ENCODE measurements at places on chromosomes 4 and X. TPM values are rescaled to one million over a fixed set of nuclear protein-coding genes. Genes with fewer than 3 reads are reported as not detected.
A peak's percentile ranks its signal among the peaks of the same experiment; 100 is the strongest.

GRCh38 chr4:51965862-51966261, 54.3 kb downstream of the LRRC66 start:
- no peak for DNase-seq

GRCh38 chr4:84837751-84838150, 128.7 kb downstream of the WDFY3 start:
- no peak for DNase-seq

DNA sequence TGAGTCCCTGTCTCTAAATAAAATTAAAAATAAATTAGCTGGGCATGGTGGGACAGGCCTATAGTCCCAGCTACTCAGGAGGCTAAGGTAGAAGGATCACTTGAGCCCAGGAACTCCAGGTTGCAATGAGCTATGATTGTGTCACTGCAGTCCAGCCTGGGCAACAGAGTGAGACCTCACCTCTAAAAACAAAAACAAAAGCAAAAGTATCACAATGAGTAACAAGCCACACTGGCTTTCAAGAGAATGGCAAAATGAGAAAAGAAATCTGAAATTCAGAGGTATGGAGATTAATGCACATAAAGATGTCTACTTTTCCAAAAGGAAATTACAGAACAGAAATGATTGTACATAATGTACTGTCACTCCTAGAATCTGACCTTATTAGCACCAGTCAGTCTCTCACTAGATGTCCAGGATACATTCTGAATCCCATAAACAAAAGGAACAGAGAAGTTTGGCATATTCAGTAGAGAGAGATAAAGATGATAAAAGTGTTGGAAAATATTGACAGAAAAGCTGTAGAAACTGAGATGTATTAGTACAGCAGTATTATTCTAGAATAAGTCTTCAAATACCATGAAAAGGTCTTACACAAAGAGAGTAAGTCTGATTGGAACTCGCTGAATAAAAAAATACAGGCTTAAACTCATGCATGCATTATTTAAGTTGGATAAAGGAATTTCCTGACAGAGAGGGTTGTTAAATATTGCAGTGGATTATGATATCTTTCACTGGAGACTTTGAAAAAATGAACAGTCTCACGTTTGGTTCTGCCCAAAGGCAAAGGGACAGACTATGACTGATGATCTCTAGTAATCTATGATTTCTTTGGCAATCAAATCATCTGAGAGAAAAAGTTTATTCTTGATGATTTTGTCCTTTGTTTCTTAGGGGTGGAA, 102.5 kb downstream of the SH3RF1 start:
- DNase-seq = no peak

DNA sequence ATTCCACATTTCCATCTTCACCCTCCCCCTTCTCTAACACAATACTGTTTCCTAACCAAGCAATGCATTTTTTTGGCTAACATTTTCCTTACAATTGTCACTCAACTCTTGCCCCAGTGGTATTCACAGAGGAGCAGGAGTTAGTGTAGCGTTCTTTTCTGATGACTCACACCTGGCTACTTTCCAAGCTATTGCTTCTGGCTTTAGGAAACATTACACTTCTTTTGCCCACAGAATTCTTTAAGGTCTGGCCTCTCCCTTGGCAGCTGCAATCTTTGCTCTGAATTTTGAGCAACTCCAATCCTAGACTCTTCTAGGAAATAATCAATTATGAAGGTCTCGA, 27.5 kb upstream of the PDGFC start:
- peak; percentile 43 for DNase-seq

DNA sequence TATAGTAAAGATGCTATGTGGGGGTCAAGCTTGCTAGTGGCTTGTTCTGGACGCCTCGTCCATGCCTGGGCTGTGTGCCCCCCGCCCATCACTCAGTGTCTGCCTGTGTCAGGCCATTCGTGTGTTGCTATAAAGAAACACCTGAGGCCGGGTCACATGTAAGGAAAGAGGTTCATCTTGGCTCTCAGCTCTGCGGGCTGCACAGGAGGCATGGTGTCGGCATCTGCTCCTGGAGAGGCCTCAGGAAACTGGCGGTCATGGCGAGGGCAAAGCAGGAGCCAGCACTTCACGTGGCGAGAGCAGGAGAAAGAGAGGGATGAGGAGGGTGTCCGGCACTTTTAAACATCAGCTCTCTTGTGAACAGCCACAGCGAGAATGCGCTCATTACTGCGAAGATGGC, 25.2 kb downstream of the PIGG start:
- no peak for DNase-seq

GRCh38 chr4:7392438-7393421, 42.0 kb downstream of the PSAPL1 start:
- DNase-seq = peak; percentile 12

DNA sequence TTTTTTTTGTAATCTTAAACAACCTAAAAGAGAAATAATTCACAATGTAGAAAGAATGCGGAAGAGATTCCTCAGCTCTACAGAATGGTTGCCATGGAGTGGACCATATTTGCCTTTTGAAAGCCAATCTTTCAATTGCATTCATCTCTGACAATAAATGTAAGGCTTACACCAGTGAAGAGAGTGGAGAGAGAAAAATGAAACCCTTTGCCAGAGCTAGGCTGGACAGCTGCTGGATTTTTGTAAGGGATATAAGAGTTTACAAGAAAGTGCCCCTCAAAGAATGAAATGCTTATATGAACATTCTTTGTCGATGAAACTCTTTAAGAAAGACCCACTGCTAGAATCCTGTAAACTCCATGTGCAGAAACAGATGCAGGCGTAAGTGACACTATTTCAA, 66.0 kb upstream of the FAT1 start:
- DNase-seq = no peak

DNA sequence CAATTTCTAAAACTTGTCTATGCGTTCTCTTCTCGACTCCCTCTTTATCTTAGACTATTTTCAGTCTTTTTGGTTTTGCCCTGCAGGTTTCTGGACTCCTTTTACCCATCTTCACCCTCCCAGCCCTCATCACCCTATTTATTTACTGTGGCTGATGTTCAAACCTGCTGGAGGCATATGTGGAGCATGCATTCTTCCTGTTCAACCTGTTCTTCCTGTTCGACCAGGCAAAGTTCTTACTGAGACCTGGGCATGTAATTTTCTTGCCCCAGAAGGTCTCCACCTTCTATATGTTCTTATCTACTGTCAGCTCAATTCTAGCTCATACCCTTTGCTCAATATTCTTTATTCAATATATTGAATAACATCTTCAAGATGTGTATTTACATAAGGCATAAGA, 69.4 kb upstream of the AGA start:
- DNase-seq = peak; percentile 95

GRCh38 chr4:128782076-128782715, 27.3 kb upstream of the JADE1 start:
- peak; percentile 66 for DNase-seq

DNA sequence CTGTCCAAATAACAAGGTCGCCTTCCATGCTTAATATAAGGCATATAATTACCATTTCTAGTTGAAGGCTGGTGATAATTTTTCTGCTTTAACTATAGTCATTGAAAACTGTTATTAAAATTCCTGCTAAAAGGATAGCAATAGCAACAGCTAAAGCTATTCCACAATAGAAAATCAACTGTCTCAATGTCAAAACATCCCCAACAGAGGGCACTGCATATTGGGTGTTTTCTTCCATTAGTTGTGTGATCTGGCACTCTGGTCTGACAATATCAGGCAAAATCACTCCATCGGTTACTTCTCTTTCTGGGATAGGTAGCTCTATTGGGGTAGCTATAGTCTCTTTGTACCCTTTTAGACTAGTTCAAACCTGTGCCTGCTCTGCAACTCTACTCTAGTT, 53.5 kb downstream of the TMPRSS11F start:
- DNase-seq = no peak

DNA sequence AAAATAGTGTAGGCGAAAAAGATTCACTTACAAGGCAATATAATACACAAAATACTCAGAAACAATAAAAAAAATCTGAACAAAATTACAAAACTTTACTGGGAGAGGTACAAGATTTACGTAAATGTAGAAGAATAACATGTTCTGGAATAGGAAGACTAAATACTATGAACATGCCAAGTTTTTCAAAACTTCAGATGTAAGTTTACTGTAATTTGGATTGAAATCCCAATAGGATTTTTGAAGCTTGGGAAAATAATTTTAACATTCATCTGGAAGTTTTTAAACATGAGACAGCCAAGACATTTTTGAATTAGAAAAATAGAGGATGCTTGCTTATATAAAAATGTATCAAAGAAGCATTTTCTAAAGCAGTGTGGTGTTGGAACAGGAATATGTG, 30.5 kb upstream of the CT83 start:
- DNase-seq = no peak

DNA sequence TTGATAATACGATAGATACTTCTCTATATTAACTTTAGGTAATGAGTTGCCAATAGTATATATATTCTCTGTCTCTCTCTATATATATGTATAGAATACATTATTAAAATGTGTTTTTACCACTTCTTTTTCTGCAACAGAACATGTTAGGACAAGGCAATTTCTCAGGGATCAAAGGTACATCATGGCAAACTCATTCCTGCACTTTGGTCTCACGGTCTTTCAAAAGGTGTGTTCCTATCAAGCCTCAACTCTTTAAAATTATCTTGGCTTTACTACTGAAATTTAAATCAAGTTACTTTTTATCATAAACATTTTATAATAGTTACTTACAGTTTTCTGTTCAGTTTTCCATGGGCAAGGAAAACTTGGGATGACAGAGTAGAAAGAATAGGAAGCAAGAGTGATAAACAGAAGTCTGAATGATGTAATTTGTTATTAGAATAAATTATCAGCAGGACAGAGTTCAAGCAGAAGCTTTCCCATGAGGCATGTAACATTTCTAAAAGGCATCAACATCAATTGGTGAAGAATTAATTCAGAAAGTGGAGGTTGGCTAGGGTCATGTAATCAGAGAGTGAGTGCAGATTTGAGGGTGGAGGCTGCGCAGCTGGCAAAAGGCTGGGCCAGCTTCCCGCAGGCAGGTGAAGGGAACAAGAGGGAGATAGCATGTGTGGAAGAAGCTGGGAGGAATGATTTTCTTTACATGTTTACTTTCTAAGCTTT, 59.7 kb upstream of the LRAT start:
- DNase-seq = no peak

DNA sequence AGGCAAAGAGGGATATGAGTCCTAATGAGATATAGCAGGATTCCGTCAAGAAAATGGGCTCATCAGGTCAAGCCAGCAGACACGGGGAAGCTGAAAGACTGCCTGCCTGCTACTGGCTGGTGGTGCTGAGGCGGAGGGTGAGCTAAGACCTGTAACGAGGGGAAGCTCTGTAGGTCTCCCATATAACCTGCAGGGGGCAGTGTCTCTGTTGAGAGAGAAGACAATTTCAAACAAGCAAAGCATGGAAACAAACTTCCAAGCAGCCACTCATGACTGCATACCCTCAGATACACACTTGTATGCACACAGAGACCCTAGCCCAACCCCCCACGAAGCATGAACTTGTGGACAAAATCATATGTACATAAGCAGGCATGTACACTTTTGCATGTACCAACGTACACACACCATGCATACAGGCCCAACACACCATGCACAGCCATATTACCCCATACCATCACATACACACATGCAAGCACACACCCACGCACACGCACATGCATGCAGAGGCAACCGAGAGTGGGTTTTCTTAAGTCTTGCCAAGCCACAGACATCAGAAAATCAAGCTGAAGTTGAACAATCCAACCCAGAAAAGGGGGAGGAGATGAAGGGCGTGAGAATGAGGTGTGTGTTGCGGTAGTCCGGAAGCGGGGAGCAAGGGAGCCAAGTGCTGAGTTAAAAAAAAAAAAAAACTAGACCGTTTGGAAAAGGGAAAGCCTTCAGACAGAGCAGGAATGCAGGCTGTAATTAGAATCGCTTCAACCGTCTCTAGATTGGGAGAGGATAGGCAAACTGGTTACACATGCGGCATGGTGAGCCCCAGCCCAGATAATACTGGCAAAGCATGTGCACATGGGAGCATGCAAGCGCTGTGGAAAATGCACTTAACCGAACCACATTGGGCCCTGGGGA, 71.0 kb downstream of the PJA1 start:
- no peak for DNase-seq

DNA sequence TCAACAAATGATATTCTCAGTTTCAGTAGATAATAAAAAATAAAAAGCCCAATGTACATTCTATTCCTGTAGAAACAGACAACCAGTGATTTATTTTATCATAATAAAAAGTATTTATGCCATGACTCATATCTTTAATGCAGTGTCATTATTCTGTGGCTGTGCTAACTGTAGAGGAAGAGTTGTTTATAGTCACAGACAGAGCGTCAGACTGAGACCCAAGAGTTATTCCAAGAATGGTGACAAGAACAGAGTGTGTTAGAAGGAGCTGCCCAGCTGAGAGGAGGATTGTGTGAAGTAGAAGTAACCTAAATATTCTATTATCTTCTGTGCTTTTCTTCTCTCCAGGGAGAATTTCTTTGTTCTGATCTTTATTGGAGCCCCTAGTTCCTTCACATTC, 210.7 kb downstream of the PPP1R2C start:
- no peak for DNase-seq

- no peak for DNase-seq
These were observed 53.7 kb downstream of the THAP9 start for GRCh38 chr4:82954212-82954611.

DNA sequence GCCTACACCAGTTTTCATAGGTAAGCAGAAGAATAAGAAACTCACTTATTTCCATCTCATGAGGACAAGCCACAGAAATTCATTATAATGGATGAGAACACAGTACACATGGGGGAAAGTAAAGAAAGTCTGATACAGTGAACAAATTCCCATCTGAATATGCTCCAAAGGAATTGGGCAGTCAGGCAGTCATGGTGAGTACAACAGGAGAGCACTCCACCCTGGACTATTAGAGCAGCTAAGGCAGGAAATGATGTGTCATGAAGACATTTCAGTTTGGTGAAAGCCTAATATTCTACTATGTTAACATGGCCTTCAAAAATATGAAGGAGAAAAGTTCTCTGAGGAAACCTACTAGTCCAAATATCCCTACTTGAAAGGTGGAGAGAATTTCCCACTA, 92.0 kb upstream of the PRDX4 start:
- no peak for DNase-seq

- DNase-seq = peak; percentile 76
These were observed at the start of gene TCEAL4 for GRCh38 chrX:103585411-103586313. TCEAL4 (plus strand) TSS chrX:103585515; CDS start chrX:103586676, 1,161 bp downstream.

DNA sequence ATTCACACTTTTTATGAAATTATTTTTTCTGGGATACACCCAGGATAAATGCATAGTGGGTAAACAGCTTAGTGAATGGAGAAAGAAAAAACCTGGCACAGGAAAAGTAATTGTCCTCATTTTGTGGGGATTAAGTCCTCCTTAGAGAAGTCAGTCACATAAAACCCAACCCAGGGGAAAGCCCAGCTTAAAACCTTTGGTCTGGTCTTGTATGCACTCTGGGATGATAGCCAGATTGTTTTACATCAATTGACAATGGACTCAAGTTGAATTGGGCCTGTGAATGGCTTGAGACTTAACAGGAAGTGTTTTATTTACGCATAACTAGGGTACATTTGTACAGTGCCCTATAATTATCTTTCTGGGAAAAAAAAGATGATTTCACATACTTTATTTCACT, 561.3 kb upstream of the GRIA3 start:
- no peak for DNase-seq

- DNase-seq = peak; percentile 27
These were observed 21.4 kb upstream of the PPP2R2C start for GRCh38 chr4:6493658-6494304.

- DNase-seq = no peak
These were observed 207.6 kb upstream of the SLITRK2 start for GRCh38 chrX:145609951-145610511.

The ZNF275 gene
- 6.1 TPM for total RNA-seq

The FREM3 gene
- not detected for total RNA-seq

The CLCN4 gene
- 1.8 TPM for total RNA-seq

The CXorf65 gene
- not detected for total RNA-seq

The OPRPN gene
- not detected for total RNA-seq
